ENCODE measurements at places on chromosomes 1 and 21.

- peak; percentile 47 for DNase-seq
Measured at GRCh38 chr1:7549277-7550161, 221.6 kb upstream of the VAMP3 start.

DNA sequence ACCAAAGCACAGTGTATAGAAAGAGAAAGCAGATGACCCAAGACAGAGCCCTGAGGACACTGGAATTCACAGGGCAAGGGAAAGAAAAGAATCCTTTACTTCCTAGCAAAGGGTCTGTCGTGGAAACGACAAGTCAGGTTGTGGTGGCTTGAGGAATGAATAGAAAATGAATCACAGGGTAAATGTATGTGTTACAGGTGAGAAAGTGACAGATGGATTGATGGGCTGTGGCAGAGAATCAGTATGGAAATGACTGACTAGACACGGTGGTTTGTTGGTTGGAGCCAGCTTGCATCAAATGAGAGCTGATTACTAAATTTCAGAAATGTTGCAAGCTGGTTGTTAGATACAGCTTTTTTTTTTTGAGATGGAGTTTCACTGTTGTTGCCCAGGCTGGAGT lies 46.9 kb downstream of the PTP4A2 start:
- no peak for DNase-seq

DNA sequence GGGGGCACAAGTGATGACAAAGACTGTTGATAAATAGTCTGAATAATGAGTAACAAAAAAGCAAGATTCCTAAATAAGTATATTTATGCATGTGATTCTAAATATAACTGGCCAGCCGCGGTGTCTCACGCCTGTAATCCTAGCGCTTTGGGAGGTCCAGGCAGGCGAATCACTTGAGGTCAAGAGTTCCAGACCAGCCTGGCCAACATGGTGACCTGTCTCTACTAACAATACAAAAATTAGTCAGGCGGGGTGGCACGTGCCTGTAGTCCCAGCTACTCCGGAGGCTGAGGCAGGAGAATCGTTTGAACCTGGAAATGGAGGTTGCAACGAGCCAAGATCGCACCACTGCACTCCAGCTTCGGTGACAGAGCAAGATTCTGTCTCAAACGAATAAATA lies 161.5 kb downstream of the TOMM20 start:
- DNase-seq, result no peak

DNA sequence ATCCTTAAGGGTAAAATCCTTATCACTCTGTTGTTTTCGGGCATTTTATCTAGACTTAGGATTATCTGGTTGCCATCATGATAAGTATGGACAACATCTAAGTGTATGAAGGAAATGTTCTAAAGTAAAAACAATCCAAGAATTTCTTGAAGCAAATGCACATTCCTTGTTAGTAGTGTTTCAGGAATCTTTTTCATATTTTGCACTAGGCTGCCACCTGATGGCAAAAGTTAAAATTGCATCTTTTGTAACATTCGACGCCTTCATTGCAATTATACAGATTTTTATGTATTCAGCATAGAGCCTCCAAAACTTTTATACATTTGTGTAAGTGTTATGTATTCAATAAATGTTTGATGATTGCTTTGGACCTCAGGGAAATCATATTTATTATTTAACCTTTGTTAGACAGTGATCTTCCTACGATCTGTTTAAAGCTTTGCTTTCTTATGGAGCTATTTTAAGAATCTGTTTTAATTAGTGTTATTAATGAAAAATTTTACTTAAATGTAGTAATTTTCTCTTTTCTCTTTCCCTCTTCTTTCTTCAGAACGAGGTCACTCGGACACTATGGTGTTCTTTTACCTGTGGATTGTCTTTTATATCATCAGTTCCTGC lies 49.4 kb upstream of the KIAA1614 start:
- DNase-seq, result peak; percentile 42

- no peak for DNase-seq
Measured at GRCh38 chr21:16422702-16423101, 692.9 kb downstream of the USP25 start.

DNA sequence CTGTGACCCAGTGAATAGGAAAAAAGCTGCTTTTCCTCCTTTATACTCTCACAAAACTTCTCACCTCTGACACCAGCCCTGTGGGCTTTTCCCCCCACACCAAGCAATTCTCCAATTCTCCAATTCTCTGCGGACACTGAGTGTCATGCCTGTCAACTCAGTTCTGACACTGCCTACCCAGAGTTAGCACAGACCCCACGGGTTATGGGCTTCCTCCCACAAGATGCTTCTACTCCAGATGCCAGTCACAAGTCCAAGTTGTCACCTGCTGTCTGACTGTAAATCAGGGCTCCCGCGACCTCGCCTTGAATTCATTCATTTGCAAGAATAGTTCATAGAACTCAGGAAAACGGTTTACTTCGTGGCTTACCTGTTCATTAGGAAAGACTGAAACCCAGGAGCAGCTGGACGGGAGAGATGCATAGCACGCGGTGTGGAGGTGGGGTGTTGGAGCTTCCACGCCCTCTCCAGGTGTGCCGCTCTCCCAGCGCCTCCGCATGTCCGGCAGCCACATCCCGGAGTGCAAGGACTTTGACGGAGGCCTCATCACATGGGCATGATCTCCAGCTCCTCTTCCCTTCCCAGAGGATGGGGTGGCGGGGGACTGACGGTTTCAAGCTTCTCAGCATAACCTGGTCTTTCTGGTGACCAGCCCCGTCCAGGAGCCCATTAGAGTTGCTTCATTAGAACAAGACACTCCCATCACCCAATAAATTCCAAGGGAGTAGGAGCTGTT lies 154.7 kb downstream of the PGBD5 start:
- no peak for DNase-seq
